ENCODE measurements at places on chromosomes 1 and 21.

DNA sequence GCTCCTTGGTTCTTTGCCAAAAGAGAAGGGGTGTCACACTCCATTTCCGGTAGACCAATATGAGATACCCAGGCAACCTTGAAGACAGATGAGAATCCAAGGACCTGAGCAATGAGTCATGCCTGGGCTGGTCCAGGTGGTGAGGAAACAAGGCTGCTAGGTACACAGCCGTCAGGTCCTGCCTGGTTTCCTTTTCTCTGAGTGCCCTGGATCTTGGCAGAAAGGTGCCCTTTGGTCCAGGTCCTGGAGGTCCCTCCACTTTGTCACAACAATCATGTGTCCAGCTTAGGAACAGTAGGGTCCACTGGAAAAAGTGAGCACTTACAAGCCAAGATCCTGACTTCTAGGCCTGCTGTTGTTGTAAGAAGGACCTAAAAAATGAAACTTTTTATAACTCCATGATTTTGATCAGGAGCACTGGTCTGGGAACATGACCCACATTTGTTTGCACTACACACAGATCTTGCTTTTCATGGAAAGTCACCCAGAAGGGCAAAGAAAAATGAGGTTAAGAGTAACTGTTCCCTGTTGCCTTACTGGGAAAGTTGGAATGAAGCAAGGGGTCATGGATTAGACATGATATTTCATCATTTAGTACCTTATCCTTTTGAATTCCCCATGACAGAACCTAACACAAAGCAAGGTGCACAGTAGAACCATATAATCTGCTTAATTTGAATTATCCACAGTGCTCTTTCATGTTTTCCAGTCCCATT is 94.7 kb downstream of the PAPPA2 start:
- DNase-seq, result no peak

GRCh38 chr1:86507935-86508582 is 38.8 kb upstream of the CLCA4 start:
- DNase-seq, result peak; percentile 31

DNA sequence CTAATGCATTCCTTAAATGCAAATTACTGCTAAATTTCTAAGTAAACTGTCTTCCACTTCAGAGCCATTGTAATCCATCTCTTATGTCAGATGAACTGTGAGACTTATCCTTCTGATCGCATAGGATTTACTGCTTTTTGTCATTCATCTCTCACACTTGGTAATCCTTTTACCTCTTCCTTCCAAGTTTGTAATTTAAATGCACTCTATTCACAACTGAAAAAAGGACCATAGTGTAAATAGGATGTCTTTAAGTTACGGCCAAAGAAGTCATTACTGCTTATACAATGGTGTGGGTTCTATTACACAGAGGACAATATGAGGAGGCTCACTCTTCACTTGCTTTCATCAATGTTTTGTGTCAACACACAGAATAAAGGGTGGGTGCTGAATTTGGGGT is 393.3 kb downstream of the PTBP2 start:
- no peak for DNase-seq

- DNase-seq, result no peak
Measured at GRCh38 chr21:44684483-44684882, 2.5 kb upstream of the KRTAP12-1 start.

GRCh38 chr1:212481438-212481767 is 48.7 kb downstream of the NENF start:
- DNase-seq, result no peak

DNA sequence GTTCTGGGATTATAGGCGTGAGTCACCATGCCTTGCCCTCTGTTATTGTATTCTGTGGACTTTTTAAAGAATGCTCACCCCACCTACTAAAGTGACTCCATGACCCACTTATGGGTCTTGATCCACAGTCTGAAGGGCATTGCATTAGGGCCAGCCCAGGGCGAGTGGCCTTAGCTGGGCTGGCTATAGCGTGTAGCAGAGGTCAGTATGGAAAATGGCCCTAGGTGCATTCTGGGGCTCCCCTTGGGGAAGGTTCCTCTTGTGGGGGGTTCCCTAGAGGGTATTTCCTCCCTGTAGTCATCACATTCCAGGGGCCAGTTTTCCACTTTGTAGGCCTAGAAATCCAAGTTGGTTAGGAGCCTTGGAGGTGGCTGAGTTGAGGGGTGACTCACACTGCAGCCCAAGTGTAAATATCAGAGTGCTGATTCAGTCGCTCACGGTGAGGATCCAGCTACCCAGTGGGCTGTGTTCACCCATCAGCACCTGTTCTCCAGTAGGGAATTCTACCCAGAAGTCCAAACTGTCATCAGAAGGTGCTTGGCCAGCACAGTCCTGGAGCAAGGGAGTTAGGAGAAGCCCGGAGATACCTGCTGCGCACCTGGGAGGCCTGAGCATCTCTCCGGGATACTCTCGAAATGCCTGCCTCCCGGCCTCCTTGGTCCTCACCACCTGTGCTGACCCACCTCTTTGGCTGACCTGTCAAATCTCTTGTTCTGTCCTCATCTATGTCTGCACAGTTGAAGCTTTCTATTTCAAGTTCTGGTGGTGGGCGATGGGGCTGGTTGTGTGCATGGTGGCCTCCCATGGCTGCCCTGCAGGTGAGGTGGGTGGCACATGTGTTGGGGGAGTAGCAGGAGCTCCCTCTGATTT is 52.2 kb downstream of the NENF start:
- DNase-seq, result peak; percentile 64

DNA sequence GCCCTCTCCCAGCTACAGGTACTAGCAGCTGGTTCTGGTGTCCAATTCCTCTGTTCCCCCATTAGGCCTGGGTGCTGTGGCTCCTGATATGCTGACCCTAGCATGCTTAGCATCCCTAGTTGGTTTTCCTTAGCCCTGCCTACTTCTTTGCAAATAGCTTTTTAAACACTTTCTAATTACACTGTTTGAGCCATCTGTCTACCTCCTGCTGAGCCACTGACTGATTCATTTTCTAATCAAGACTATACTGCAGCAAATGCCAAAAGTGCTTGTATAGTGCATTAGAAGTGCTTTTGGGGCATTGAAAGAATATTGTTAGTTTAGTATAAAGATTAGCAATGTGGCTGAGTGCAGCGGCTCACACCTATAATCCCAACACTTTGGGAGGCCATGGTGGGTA is 36.3 kb downstream of the ERICH3 start:
- DNase-seq, result no peak

- no peak for DNase-seq
Measured at GRCh38 chr1:117215733-117216462, 5.2 kb upstream of the VTCN1 start.

GRCh38 chr1:24688621-24689195 is 45.6 kb downstream of the SRRM1 start:
- DNase-seq, result peak; percentile 90

- DNase-seq, result no peak
Measured at GRCh38 chr21:38265166-38265565, 8.4 kb downstream of the KCNJ15 start.

GRCh38 chr21:26116456-26117011 is 54.0 kb downstream of the APP start:
- peak; percentile 87 for DNase-seq

GRCh38 chr1:68570871-68571270 is 74.0 kb upstream of the DEPDC1 start:
- no peak for DNase-seq

DNA sequence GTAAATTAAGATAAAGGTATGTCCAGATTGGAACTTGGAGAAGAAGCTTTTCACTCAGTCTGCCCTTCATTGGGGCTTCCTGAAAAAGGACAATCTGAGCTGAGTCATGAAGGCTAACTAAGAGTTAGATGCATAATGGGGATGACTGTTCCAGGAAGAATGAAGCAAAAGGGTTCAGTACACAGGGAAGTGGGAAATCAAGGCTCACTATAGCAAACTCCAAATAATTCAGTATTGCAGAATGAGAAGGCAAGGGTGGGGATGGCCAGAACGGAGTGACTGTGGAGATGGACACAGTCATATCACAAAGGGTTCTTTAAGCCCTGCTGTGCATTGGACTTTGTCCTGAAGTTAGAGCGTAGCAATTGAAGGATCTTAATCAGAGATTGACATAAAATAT is 158.3 kb downstream of the FGGY start:
- no peak for DNase-seq

- DNase-seq, result peak; percentile 6
Measured at GRCh38 chr21:16838331-16838730, 674.5 kb upstream of the CXADR start.

GRCh38 chr21:33731447-33731846 is 89.1 kb downstream of the ITSN1 start:
- no peak for DNase-seq

GRCh38 chr1:186178426-186179043 is 196.5 kb downstream of the TPR start:
- no peak for DNase-seq

DNA sequence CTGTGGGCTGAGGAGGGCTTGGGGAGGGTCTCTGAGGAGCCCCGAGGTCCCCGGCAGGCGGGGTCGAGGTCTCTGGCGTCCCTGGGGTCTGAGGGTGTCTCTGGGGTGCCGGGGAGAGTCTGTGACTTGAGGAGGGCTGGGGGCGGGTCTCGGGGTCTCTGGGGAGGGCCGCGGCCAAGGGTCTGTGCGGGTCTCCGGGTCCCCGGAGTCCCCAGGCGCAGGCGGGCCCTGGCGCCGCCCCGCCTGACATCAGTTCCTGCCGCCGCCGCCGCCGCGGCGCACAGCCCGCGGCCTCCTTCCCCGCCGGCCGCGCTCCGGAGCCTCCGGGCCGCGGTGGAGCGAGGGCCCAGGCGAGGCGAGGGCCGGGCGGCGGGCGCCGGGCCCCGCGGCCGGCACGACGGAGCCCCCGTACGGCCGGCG is at the start of gene PLEKHM2:
PLEKHM2 (plus strand) TSS at position 279 of the 420 bp plus-strand sequence. CDS start 239 bp downstream, outside the sequence.
- peak; percentile 36 for DNase-seq

DNA sequence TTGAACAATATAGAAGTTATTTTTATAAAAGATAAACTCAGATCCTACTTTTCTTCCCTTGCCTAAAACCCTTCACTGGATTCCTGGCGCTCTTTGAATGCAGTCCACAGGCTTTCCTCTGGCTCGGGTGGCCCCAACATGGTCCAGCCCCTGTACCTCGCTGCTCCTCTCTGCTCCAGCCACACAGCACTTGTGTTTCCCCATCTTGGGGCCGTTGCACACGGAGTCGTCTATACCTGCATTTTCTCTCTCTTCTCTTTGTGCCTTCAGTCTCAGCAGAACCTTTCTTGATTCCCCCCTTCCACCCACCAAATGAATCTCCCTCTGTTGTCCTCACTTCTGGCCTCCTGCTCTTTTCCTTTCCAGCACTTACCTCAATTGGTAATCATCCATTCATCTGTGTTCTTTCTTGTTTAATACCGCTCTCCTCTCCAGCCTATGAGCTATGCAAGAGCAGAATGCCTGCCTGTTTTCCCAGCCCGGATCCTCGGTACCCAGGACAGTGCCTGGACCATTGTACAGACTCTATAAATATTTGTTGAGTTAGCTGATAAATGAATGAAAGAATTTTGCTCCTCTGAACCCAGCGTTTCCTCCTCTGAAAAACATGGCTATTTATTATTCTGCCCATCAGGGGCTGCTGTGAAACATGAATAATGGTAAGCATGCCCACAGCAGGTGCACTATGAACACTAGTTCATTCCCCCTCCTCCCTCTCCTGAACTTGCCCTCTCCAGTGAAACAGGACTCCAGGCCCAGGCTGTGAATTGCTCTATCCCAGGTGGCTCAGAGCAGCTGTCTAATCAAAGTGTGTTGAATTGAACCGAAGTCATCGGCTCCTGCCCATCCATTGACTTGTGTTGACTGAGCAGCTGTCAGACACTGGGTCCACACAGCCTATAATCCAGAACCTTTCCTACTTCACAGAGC is 266.9 kb downstream of the PTPRU start:
- DNase-seq, result peak; percentile 35

- DNase-seq, result no peak
Measured at GRCh38 chr1:1273209-1273511, 494 bp downstream of the UBE2J2 start.

DNA sequence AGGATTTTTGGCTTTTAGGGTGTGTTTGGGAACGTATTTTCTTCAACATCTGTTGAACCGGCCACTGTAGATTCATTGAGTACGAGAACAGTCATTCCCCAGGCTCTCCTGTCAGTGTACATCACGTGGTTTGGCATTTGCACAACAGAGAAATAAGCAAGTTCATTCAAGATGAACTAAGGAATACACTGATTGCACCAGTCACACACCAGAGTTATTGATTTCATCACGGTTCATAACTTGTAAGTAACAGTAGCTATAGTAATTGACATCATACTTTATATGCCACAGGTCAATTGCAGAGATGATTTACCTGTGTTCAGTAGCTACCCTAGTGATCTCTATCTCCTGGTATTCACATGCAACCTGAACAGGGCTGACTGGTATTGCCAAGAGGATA is 90.7 kb upstream of the ETS2 start:
- no peak for DNase-seq

GRCh38 chr1:248807067-248807737 is 18.5 kb downstream of the SH3BP5L start:
- peak; percentile 54 for DNase-seq

DNA sequence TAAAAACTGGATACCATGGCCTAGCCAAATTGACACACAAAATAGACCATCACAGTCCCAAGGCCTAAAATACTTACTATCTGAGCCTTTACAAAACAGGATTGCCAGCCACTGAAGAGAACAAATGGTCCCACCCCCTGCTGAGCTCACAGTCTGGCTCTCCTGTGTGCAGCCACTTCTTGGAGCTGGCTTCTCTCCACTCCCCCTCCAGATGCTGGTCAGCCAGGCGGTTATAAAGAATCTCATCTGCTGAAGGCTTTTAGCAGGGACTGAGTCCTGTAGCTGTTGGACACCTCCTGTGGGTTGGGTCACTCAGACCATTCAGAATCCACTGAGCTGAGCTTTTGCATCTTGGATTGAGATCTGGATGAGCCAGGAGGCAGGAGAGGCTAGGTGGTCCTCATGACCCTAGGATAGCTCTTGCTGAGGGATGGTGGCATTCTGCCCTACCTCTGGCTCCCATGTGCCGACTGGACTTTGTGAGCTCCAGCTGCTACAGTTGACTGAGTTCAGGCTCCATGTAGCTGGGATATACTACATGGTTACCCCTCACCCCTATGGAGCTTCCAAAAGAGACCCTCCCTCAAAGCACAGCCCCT is 16.1 kb downstream of the OXCT2 start:
- DNase-seq, result no peak

DNA sequence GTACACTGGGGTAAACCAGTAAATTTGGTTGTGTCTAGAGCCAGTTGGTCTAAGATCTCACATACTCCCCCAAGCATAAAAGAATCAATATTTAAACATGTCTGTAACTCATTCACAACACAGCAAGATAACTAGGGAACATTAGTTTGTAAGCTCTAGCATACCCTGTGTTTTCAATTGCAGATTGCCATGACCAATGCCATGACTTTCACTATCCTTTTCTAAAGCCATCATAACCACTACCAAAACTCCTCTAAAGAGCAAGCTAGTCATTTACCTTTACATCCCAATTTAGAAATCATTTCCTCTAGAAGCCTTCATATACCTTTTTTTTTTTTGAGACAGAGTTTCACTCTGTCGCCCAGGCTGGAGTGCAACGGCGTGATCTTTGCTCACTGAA is 56.5 kb upstream of the PLA2G4A start:
- DNase-seq, result no peak

Data from SJCRH30 (cell line).